Stimulated activated CD4-positive, alpha-beta T cell treated with anti-CD3 and anti-CD28 coated beads, Interleukin-1b, Interleukin-23, amount 100 ng/mL, for 1 hour (primary cell): ENCODE measurements at places on chromosomes 7 and 10.

- DNase-seq = no peak
These were observed 244.4 kb downstream of the TNS3 start for GRCh38 chr7:47337531-47337930.

DNA sequence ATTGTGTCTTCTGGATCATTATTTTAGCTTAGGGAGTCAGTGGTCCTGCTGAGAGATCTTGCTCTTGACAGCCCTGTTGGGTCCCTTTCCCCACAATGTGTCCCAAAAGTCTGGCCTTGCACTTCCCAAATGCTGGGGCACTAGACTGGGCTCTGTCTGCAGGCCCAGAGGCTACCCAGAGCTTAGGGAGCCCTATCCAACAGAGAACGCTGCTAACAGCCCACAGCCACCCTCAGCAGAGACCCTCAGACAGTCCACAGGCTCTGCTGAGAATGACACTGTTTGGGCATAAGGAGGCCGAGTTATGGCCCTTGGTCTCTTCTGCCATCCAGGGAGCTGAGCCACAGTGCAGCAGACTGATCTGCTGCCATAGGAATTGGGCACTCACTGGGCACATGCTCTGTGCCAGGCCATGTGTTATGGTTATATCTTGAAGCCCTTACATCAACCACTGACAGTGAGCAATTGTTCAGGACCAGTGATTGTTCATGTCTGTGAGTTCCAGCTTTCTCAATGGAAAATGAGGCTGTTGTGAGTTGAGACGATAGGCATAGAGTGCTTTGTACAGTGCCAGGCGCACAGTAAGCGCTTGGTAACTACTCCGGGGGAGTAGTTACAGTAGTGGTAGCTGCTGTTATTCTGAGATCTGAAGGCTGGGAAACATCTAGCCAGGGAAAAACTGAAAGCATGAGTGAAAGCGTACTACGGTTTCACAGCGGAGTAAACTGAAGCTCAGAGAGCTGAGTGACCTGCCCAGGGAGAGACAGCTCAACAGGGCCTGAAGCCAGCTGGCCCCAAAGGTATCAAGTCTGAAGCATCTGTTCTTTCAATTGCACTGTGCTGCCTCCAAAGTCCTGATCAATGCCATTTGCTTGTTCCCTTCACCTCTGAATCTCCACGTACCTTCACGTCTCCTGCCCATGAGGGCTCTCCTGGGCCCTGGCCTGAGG lies 77.6 kb upstream of the PRLHR start:
- no peak for DNase-seq

DNA sequence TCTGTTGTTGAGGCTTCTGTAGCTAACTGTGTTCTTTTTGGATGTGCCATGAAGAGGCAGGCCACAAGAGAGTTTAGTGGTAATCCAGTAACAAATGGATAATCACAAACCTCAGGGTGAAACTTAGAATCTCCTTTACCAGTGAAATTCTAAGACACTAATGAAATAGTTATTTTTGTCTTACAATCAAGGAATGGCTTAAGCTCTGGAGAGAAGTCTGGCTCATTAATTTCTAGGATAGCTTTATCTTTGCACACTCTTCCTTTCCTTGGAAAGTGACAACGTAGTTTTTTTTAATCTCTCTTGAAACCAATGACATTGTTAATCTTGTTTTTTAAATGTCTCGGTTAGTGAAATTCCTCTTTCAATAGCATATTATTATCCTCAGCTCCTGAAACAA lies 93.7 kb upstream of the IFRD1 start:
- no peak for DNase-seq

- DNase-seq = no peak
These were observed 126.5 kb downstream of the ARID5B start for GRCh38 chr10:62027841-62028501.

- DNase-seq = no peak
These were observed 206.9 kb downstream of the PTEN start for GRCh38 chr10:88070080-88070880.

DNA sequence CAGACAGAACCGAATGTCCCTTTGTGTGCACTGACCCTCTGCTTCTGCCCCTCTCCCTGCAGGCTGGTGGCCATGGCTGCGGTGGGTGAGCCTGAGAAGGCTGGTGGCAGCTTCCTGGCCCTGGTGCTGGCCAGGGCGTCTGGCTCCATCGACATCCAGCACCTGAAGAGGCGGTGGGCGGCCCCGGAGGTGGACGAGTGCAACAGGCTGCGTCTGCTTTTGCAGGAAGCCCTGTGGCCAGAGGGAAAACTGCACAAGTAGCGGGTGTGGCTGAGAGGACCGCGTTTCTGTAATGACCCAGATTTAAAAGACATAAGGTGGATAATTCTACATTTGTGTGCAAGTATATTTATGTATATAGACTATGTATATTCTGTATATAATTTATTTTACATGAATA lies 89.2 kb downstream of the DYNC2I1 start:
- DNase-seq = no peak

DNA sequence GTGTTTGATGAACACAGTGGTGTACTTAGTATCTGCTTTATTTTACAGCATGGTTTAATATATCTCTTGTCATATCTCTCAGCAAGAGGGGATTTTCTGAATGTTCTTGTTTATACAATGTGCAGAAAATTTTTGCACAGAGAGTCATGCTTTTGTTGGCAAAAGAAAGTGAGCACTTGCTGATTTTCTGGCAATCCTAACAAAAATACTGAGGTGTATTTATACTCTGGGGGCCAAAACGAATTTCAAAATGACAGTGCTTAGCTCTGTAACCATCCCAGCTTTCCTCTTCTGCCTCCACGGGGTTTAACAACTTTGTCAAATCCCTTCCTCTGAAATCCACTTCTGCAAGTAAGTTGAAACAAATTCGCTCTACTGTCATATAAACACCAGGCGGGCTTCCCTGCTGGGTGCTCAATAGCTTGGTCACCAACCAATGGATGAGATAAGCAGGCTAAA lies 169.2 kb downstream of the NOC3L start:
- DNase-seq = no peak

DNA sequence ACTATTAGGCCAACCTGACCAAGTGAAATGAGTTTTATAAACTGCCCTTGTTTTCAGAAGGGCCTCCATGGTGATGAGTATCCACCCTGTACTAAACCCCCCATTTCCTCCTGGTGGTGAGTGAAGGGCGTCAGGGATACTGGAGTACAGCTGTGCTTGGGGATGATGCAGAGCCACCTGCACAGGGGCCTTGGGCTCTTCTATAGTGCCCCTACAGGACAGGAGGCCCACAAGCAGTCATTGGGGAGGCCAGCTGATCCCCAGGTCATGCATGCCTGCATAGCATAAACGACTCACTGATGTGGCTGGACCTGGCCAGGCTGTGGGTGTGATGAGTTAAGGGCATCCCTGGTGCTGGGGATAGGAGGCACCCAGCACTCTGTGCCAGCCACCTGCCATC lies 114.1 kb upstream of the CELF2 start:
- no peak for DNase-seq

- DNase-seq = peak; percentile 26
These were observed 157.2 kb upstream of the ZNF92 start for GRCh38 chr7:65216469-65216868.

GRCh38 chr7:6168477-6168868 lies 104.0 kb downstream of the CYTH3 start:
- DNase-seq = no peak

GRCh38 chr7:27161721-27162560 lies 3.4 kb downstream of the HOXA9 start:
- no peak for DNase-seq

DNA sequence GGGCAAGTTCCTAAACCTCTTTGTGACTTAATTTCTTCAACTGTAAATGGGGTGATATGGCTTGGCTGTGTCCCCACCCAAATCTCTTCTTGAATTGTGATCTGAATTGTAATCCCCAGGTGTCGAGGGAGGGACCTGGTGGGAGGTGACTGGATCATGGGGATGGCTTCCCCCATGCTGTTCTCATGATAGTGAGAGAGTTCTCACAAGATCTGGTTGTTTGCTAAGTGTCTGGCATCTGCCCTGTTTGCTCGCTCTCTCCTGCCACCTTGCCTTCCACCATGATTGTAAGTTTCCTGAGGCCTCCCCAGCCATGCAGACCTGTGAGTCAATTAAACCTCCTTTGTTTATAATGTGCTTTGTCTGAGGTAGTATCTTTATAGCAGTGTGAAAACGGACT lies 177.0 kb downstream of the MYOF start:
- DNase-seq = no peak

GRCh38 chr7:44186736-44187135 lies 2.5 kb downstream of the GCK start:
- no peak for DNase-seq

DNA sequence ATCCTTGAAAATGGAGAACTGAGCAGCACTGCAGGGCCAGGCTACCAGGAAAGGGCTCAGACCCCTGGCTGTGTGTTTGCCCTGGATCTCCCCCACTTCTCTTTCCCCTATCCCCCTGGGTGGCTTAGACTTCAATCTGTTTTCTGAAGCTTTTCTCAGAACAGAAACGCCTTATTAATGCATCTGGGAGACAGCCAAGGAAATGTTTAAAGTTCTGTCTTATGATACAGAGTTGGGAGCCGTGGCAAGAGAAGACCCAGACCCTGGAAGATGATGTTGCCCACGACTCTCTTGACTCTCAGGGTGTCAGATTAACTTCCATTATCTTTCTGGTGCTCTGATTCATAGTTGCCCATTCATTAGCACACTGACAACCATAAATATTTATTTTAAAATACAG lies 107.1 kb downstream of the EBLN1 start:
- no peak for DNase-seq

DNA sequence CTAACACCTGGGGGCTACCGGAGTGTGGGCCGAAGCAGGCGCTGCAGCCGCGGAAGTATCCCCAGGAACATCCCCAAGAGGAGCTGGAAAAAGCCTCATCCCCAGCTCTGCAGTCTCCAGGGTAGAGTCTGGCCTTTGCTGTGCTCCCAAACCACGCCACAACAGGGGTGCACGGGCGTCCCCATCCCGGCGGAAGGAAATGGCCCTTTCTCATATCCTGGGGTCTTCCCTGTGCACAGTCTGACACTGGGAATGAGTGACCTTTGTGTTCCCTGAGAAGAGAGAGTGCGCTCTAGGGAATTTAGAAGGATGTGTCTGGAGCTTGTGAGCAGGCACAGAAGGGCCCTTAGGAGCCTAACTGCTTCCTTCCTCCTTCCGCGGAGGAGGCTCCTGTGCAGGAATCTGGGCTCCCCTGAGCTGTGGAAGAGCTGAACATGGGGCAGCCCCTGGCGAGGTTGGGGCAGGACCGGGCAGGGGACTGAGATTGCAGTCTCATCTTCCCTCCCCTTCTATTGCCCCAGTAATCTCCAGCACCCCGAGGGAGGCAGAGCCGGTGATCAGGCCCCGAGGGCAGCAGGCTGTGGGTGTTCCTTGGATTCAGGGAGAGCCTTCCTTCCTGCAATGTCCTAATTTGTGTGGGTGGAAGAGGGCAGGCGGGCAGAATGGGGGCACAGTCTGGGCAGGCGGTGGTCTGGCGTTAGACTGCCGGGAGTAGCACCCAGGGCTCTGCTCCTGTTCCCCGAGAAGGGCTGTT lies 1.3 kb downstream of the REPIN1 start:
- DNase-seq = no peak

DNA sequence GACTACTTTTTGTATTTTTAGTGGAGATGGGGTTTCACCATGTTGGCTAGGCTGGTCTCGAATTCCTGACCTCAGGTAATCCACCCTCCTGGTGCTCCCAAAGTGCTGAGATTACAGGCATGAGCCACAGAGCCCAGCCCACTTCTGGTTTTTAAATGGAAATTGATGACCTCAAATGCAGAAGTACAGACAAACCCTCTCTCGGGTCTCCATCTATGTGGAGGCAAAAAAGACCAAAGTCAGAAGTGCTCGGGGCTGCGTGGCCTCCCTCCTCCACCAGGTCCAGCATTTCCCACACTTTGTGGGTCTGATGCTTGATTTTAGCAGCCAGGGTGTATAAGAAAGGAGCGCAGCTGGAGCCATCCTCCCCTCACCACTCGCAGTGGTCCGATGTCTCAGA lies 187.3 kb upstream of the AUTS2 start:
- DNase-seq = no peak

DNA sequence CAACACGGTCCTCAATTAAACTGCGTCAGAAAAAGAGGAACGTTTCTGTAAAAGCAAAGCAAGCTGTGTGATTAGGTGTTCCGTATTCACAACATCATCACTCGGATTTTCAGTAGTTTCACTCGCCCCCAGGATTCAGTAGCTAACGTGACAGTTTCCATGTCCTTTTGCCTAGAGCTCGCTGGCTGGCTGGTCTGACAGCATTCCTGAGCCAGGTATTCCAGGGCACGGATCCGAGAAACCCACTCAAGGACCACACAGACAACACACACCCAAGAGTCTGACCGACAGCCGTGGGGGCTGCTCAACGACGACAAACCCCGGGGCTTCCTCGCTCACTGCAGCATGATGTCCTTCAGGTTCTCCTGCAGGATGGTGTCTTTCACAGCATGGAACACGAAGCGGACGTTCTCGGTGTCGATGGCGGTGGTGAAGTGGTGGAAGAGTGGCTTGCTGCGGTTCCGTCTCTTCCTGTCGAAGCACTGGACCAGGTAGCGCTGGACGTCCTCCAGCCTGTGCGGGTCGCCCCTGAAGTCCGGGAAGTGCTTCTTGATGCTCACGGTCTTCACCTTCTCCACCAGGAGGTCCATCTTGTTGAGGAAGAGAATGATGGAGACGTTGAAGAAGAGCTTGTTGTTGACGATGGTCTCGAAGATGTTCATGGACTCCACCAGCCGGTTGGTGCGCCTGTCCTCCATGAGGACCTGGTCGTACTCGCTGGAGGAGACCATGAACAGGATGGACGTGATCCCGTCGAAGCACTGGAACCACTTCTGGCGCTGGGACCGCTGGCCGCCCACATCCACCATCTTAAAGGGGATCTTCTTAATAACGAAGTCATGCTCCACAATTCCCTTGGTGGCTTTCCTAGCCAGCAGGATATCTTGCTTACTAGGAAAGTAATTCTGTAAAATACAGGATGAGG lies 43.1 kb downstream of the AMZ1 start:
- DNase-seq = no peak

DNA sequence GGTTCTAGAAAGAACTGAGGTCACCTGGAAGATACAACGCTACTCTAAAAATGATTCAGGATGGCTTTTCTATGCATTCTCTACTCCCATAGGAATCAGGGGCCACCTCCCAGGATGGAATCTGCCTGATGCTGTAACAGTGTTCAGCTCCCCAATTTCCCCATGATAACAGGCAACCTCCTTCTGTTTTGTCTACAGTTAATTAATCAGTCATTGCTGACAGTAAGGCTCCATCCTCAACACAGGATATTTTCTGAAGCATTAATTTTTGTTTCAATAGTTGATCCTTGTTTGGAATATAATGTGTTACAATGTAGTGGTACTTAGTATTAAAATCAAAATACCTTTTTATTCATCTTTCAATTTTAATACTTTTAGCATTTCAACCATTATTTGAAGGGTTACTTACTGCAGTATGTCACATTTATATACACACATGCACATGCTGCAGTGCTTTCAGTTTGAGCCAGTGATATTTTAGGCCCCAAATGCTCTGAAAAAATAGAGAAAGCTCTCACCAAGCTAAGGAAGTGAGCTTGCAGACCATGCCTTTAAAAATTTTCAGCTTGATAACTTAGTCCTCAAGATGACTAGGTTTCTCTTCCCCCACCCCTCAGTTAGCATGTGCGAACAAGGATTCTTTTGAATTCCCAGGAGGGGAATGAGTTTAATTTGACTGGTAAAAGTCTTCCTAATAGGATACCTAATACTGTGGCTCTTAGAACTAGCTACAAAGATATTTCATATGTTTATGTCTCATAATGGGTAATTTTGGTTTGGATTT lies 592 bp upstream of the PIK3CG start:
- DNase-seq = no peak

GRCh38 chr7:22256541-22257096 lies 100.3 kb downstream of the RAPGEF5 start:
- DNase-seq = no peak
